T-helper 9 cell (primary cell): ENCODE measurements at places on chromosomes 3 and 15.

- no peak for DNase-seq
These were observed 77.4 kb upstream of the PLCL2 start for GRCh38 chr3:16807391-16807790.

DNA sequence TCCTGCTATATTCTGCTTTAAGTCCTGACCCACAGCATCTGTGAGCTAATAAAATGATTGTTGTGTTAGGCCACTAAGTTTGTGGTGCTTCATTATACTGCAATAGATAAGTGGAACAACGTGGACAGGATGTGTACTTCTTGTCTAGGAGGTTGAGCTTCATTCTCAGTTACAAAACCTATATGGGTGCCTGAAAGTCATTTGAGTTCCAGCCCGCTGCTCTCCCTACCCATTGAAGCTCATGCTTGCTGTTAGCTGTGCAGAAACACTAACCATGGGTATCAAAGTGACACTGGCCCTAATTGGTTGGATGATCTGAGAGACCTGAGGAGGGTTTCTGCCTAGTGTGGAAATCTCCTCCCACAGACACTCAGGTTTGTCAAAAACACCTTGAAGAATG lies 357.2 kb downstream of the PDCD6IP start:
- no peak for DNase-seq

GRCh38 chr3:128320551-128321340 lies 145.9 kb downstream of the DNAJB8 start:
- no peak for DNase-seq

DNA sequence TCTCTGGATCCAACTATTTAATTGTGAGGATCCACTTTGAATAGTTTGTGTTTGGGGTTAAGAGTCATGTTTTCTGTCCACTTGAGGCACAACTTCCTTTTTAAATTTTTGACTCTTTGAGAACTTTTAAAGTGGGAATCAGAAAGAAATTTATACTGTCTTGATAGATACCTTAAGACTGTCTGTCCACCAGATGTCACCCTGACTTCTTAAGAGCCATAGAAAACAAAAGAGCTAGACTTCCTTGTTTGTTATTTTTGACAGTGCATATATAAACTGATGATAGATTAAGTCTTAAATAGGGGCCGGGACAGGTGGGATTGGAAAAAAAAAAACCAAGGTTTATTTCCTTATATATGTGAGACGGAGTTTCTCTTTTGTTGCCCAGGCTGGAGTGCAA lies 52.1 kb upstream of the WDR72 start:
- no peak for DNase-seq

DNA sequence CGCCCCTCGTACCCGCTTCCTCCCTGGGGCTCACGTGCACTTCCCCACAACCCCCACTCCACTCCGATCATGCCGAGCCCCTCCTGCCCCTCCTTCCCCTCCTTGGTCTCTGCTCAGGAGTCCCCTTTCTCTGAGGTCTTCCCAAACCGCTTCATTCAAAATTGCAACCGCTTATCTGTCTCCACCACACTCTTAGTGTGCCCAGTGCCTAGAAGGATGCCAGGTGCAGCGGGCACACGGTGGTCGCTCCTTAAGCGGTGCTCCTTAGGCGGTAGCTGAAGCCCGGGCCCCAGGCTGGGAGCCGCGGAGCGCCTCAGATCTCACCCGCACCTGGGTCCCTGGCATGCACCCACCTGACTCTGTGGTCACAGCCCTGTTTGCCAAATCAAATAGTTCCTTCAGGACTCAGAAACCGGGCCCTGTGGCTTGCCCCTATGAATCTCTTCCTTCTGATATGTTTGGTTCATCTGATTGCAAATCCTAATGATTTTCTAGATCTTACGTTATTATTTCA lies 524.5 kb downstream of the OCA2 start:
- DNase-seq = no peak

DNA sequence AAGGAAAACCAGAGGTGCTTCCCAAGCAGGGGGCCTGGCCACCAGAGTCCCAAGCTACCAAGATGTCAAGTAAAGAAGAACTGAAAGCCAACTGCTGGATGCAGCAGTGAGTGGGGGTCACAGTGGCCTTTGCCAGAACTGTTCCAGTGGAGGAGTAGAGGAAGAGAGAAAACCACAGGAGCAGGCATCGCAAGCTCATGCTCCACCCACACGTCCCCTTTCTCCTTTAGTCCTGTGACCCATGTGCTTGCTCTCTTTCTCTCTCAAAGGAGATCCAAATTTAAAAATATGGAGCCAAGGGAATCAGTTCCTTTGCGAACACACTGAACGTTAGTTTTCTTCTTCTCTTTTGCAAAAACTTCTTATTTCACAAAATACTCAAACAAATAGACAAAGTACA lies 12.4 kb upstream of the ABHD2 start:
- DNase-seq = no peak

- DNase-seq = no peak
These were observed 249.5 kb upstream of the TRIM42 start for GRCh38 chr3:140428380-140428779.

- DNase-seq = no peak
These were observed 257.0 kb downstream of the SV2B start for GRCh38 chr15:91357011-91357410.

DNA sequence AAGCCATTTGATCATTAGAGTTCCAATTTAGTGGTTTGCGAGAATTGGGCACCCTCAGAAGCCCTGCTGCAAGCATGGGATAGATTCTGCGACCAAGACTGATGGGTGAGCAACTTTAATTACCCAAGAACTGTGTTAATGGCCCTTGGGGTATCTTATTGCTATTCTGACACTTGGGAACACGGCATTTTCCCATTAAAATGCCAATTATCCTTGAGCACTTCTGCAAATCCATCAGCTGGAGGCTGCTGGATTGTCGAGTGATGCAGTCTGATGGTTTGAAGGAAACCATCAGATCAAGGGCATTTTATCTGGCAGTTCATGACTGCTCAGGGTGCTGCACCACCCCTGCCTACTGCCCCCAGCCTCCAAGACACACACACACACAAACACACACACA lies 183.6 kb upstream of the PROK2 start:
- no peak for DNase-seq

GRCh38 chr3:197713477-197713822 lies 23.3 kb downstream of the RUBCN start:
- DNase-seq = no peak

GRCh38 chr3:138426211-138426610 lies 8.2 kb upstream of the ESYT3 start:
- DNase-seq = no peak

DNA sequence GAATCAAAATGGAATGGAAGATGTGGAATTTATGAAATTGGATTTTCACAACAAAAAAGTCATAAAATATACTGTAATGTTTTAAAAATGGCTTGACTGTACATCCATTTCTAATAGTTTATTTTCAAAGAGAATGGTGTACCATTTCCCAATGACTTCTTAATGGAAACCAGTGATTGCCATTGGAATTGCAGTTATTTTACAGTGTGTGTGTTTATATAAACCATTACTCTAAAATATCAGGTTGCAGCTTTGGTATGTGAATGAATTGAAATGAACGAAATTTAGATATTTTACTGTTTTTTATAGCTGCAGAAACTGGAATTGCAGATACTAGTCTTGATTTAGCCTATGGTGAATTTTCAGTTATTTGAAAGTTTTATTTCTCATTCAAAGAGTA lies 165.6 kb downstream of the UBE2E2 start:
- DNase-seq = no peak

DNA sequence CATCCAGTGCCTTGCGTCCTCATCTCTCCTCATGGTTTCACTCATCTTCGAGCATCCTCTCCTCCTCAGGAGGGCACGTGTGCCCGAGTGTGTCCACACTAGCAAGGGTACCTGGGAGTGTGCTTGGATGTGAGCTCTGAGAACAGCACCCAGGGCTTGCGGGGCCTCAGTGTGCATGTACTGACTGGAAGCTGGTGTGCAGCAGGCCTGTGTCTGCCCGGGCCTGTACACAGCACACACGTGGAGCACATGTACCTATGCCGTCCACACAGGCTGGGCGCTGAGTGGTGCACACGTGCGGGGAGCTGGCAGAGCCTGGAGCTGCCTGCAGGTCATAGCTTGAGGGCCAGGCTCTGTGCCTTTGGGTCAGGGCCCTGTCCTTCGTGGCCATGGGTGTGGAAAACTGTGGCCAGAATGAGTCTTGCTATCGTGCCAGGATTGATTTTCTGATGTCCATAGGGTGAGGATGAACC lies 34.9 kb downstream of the TSPAN3 start:
- DNase-seq = no peak

GRCh38 chr3:59290358-59290757 lies 240.5 kb upstream of the CFAP20DC start:
- DNase-seq = no peak

- no peak for DNase-seq
These were observed 4.3 kb downstream of the SLC6A20 start for GRCh38 chr3:45792036-45792435.

DNA sequence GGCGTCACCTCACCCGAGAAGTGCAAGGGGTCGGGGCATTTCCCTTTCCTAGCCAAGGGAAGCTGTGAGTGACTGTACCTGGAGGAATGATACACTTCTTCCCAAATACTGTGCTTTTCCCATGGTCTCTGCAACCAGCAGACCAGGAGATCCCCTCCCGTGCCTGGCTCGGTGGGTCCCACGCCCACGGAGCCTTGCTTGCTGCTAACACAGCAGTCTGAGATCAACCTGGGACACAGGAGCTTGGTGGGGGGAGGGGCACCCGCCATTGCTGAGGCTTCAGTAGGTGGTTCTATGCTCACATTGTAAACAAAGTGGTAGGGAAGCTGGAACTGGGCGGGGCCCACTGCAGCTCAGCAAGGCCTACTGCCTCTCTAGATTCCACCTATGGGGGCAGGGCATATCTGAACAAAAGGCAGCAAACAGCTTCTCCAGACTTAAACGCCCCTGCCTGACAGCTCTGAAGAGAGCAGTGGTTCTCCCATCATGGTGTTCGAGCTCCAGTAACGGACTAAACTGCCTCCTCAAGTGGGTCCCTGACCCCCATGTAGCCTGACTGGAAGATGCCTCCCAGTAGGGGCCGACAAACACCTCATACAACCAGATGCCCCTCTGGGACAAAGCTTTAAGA lies 31.4 kb upstream of the ABHD5 start:
- no peak for DNase-seq

DNA sequence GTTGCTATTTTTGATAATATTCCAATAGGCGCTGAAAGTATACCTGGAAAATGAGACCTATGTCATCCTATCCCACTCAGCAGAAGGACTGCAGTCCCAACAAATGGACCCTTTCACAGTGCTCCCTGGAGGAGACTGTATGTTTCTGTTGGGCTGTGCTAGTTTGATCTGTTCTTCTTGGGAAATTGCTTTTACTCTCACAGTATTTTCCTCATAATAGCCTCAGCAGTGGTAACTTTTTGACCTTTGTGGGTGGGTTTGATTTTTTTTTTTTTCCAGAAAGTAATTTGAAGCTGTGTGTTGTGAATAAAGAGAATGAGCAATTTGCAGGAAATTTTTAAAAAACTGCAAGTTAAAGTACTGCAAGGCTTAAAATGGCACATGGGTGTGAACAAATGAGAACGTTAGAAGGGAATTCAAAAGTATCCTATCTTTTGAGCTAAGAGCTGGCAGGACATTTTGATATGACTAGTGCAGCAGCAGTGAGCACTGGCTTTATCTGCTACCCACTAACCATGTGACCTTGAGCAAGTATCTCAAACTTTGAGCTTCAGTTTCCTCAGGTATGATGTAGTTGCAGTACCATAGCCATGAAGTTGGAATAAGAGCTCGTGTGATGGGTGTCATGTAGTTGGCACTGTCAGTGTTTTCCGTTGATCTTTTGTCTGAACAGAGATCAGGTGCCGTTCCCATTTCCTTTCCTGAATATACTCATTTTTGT lies 118.4 kb downstream of the ATG7 start:
- DNase-seq = no peak

- no peak for DNase-seq
These were observed 109.7 kb upstream of the GADL1 start for GRCh38 chr3:31004025-31004678.

GRCh38 chr3:123871946-123872345 lies 12.2 kb downstream of the MYLK start:
- DNase-seq = no peak

- DNase-seq = no peak
These were observed 3.9 kb upstream of the RBSN start for GRCh38 chr3:15102836-15103235.

GRCh38 chr3:14324224-14324944 lies 78.0 kb upstream of the SLC6A6 start:
- no peak for DNase-seq

DNA sequence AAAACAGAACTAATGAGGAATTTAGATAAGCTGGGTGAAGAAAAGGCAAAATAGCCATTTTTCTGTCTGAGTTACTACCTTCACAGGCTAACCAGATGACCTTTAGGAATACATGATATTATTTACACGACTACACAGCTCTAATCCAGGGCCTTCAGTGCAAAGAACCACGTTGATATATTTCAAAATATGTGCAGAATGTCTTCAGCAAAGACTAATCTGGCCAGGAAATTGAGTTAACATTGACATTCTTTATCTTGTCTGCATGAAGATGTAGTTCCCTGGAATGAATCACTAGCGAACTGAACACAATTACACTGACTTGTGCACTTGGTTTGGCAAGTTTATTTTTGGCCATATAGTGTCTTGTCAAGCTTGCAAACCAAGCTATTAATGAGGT lies 41.5 kb downstream of the PDHB start:
- DNase-seq = no peak

DNA sequence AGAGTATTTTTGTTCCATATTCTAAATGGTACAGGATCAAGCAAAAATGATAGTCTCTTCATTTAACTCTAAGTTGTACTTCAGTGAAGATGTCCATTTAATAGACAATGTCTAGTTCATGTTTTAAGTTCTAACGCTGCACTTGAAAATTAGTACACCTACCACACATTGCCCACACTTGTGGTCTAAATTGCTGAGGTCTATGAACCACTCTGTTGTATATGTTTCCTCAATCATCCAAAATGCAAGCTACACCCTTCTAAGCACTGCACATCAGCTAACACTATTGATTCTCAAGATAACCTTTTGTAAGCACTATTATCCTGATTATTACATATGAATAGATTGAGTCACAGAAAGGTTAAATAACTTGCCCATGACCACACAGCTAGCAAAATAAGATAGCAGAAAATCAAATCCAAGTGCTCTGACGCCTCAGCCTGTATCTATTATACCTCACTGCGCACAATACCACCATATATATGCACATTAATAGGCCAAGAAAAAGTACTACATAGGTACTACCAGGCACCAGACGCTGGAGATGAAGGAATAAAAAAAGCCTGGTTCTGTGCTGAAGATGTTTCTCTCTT lies 6.4 kb downstream of the GOLIM4 start:
- DNase-seq = no peak

DNA sequence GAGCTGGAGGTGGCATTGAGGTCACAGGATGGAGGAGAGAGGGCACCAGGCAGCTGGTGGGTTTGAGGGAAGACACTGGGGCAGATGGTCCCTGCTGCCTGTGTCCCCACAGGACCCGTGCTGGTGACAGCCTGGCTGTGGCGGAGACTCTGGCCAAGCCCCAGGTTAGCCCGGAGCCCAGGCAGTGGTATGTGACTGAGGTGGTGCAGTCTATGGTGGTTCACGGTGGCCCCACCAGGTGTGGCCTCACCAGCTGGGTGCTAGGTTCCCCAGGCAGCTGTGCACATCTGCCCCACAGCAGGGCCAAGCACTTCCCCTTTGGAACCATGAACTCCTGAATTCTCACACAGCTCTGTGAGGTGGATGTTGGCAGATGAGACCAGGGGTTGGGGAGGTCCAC lies 15.4 kb downstream of the PLXNA1 start:
- no peak for DNase-seq

GRCh38 chr3:61340931-61341461 lies 89.7 kb upstream of the FHIT start:
- DNase-seq = no peak

- DNase-seq = no peak
These were observed 169.1 kb upstream of the NSMCE3 start for GRCh38 chr15:29438703-29439055.

GRCh38 chr3:24604215-24604614 lies 109.6 kb upstream of the THRB start:
- no peak for DNase-seq
